ENCODE measurements at places on chromosomes 3 and 15. TPM values are rescaled to one million over a fixed set of nuclear protein-coding genes. Genes with fewer than 3 reads are reported as not detected.

GRCh38 chr3:160676547-160677303, at the start of gene ARL14:
Gene ARL14 (plus strand): TSS chr3:160677160. CDS start chr3:160677347, 187 bp downstream.
- DNase-seq: no peak

DNA sequence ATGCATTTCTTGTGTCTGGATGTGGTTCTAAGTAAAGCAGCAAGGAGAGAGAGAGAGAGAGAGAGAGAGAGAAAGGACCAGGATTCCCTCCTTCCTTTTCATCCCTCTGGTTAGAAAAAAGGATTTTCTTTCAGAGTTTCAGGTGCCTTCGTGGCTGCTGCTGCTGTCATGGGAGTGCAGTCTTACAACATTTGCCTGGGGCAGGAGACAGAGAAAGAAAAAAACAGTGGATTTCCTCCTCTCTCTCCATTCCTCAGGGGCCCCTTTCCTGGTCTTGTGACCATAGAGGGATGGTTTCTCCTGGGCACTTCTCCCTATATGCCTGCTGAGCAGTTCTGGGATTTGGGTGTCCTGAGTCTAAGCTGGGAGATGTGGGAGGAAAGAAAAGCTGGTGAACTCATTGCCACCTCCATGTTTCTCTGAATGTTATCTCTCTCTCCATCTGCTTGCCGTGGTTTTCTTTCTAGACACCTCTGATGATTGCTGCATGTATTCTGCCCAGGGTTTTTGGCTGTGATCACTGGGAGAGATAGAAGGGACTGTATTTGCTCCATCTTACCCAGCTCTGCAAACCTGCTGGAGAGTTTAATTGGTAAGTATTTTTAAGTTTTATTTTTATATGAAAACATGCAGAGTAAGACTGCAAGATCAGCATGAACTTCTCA, 142.4 kb upstream of the RGMA start:
- DNase-seq: no peak

GRCh38 chr3:151305060-151305774, 11.4 kb downstream of the GPR87 start:
- DNase-seq: no peak

- no peak for DNase-seq
These were observed 152.6 kb downstream of the BBX start for GRCh38 chr3:107675233-107675900.

GRCh38 chr15:39213385-39213840, 367.5 kb upstream of the THBS1 start:
- DNase-seq: no peak

GRCh38 chr3:69085168-69085832, 563 bp downstream of the ARL6IP5 start:
- DNase-seq: no peak

DNA sequence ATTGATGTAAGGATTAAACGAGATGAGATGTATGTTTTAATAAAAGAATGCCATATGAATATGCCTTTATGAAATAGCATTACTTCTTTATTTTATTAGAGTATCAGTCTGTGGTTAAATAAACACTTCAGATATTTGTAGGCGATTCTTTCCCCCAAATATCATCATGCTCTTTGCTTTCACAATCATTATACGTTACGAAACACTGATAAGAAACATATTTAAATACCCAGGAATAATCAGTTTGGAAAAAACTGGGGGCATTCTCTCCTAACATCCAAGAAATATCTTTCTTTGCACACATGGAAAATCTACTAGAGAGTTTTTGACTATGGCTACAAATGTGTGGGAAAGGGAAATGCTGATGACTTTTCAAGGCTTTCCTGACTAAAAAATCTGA, 4.4 kb upstream of the PLAAT1 start:
- DNase-seq: no peak

GRCh38 chr15:39580485-39581241, at the start of gene THBS1:
Gene THBS1 (plus strand): TSS chr15:39581079. CDS start chr15:39581858, 779 bp downstream.
- peak; percentile 90 for DNase-seq

GRCh38 chr3:136903899-136904298, 41.9 kb downstream of the NCK1 start:
- no peak for DNase-seq

DNA sequence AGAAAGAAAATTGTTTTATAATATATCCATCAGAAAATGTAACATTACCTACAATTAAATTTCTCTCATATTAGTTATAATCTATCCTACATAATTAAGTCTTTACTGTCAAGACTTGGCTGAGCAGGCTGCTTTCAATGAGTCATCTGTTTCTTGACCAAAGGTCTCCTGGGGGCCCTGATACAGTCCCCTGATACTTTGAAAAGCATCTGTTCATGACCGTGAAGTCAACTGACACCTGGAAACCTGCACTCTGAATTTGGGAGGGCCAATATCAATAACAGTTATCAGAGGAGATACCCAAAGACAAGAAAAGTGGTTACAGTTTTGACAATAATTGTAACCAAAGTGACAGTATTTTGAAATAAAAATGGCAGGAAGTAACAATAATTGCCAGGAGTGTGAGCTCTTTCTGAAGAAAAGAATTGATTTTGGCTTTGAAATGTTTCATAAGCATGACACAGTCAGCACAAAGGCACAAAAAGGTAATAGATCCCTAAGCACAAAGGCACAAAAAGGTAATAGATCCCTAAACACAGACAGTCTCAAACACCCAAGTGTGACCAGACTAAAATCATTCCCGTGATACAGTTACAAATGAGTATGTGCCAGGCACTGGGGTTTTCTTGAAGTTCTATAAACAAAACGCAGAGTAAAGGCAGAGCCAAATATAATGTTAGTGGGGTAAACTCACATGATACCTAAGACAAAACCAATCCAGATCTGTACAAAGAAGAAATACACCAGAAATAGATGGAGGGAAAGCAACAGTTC, 260.7 kb downstream of the PLOD2 start:
- DNase-seq: no peak

GRCh38 chr3:156681002-156681401, 6.6 kb downstream of the TIPARP start:
- peak; percentile 28 for DNase-seq

- DNase-seq: no peak
These were observed 28.4 kb downstream of the PLS1 start for GRCh38 chr3:142624341-142625152.

GRCh38 chr3:150757364-150757763, 5.6 kb downstream of the SIAH2 start:
- DNase-seq: no peak

GRCh38 chr3:191138937-191139336, 60.1 kb upstream of the OSTN start:
- DNase-seq: no peak

- no peak for DNase-seq
These were observed 71.0 kb downstream of the RBM6 start for GRCh38 chr3:50010959-50011358.

- no peak for DNase-seq
These were observed at the start of gene PLCB2 for GRCh38 chr15:40307421-40308211. Gene PLCB2 (minus strand): TSS chr15:40307935. CDS start chr15:40307672, 263 bp downstream.

DNA sequence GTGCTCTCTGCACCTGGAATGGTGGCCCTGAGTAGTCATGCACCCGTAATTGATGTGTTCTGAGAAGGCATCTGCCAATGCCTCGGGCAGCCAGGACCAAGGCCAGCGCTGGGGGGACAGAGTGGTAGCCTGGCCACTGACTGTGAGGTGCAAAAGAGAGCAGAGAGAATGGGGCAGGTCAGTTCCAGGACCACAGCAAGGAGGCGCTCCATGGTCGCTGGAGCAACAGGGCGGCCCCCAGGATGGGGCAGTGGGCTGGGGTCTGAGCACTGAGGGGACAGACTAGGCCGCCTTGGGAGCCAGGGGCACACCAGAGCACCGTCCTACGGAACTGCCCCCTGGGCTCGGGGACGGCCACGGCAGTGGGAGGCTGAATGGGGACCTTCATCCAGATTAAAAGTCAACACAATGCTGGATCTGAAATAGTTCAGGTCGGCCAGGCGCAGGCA, 48.3 kb upstream of the IQSEC1 start:
- no peak for DNase-seq

DNA sequence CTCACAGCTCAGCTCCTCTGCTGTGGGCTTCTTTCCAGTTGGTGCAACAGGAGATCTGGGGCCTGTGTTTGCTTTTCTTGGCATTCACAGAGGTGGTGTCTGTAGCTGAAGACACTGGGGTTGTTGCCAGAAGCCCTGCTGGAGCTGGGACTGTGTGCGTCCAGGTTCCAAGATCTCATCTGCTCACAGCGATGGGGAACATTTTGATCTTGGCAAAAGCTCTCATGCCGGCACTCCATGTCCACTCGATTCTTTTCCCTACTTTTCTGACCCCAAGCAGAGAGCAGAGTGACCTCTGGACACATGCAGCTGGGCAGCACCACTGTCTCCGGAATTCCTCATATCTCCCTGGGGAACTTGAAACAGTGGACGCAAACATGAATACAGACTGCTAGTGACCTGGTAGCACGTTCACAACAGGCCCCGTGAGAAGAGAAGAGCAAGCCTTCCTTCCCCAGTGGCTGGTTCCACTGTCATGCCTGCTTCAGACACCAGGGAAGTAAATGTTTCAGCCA, 36.1 kb upstream of the MECOM start:
- DNase-seq: peak; percentile 42

GRCh38 chr15:85710340-85710842, 84.3 kb downstream of the KLHL25 start:
- no peak for DNase-seq

DNA sequence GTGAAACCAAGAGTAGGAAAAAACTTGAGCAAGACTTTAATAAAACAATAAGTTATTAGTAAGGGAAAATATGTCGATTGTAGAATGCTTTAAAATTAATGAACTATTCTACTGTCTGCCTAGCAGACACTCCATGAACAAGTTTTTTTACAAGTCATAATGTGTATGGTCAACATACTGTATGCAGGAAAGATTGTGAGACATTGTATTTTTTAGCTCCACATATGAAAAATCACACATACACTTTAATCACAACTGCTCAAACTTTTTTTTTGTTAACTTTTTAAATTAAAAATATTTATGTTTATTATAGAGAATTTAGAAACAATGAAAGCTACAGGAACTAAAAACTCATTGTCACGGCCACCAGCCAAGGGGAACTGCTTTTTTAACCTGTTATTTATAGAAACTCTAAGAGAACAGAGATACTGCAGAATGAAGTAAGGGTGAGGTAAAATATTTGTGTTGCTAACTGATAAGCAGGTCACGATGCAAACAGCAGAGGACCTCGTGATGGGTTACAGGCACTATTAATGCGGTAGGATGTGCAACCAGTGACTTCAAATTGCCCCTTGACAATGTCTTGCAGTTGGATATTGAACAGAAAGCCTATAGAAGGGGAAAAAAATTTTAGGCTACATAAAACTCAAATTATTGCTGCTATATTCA, 53.0 kb downstream of the THSD4 start:
- DNase-seq: no peak

- DNase-seq: no peak
These were observed 51.7 kb downstream of the PLS1 start for GRCh38 chr3:142647856-142648255.

GRCh38 chr3:40923143-40923542, 276.2 kb upstream of the CTNNB1 start:
- DNase-seq: no peak

DNA sequence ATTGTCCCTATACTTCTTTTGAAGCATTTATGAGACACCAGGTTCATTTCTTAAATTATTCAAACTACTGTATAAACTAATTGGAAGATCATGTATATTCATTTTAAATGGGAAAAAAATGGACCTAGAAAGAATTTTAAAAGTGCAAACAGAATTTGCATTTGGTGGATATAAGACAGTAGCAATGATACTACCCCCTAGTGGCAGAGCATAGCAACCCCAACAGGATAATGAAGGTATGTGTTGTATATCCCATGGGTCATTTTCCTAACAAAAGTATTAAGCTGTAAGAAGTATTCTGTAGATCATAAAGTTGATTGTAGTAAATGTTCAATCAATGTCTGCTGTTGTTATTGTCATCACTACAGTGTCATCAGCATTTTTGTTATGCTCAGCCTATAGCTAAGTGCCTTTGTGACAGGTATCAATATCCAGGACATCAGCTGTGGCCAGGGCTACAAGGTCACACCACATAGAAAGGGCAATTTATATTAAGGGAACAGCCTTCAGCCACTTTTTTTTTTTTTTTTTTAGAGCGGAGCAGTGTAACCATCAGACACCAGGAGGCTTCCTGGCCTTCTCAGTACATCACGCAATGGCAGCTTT, 175.8 kb downstream of the FOXB1 start:
- no peak for DNase-seq

GRCh38 chr3:160205606-160206005, 19.6 kb upstream of the C3orf80 start:
- no peak for DNase-seq

GRCh38 chr3:111548092-111548491, 6.1 kb downstream of the CD96 start:
- DNase-seq: no peak

DNA sequence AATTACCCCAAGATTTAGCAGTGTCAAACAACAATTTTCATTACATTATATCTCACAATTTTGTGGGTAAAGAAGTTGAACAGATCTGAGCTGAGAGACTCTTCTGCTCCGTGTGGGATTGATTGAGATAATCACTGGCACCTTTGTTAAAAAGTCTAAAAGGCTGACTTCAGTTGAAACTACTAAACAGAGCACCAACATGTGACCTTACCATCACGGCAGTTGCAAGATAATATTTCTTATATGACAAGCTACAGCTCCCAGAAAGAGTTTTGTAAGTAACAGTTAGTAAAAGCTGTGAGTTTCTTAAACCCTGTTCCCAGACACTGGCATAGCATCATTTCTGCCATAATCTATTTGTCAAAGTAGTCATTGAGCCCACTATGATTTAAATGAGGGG, 25.0 kb downstream of the CGGBP1 start:
- no peak for DNase-seq

GRCh38 chr3:117919621-117920020, 1115.0 kb downstream of the IGSF11 start:
- DNase-seq: no peak

GRCh38 chr3:55364421-55364820, 122.7 kb downstream of the WNT5A start:
- no peak for DNase-seq

DNA sequence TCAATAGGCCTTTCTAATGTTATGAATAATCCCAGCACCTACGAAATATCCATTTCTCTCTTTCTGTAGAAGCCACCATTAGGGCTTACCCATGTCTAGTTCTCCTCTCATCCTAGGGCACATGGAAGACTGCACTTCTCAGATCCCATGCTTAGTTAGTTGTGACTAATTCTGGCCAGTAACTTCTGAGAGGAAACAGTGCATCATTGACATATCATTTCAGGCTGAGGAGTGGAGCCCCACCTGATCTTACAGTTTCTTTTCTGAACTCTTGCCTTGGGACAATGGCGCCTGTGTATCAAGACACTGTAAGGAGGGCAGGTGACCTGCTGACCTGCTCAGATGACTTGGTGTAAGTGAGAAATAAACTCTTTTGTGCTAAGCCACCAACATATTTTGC, 39.4 kb upstream of the TBL1XR1 start:
- no peak for DNase-seq

Gene P2RY13
- 1.2 TPM for polyA plus RNA-seq

Gene DAPK2
- polyA plus RNA-seq: not detected

Gene RETNLB
- polyA plus RNA-seq: not detected

Gene NKIRAS1
- polyA plus RNA-seq: 15.1 TPM

Gene SCAMP5
- polyA plus RNA-seq: 5.1 TPM

Gene SMCO1
- 2.9 TPM for polyA plus RNA-seq

Gene STOML1
- 26.1 TPM for polyA plus RNA-seq

Gene CYP8B1
- polyA plus RNA-seq: 0.15 TPM

Gene CCRL2
- polyA plus RNA-seq: not detected
